ENCODE measurements at places on chromosomes 12 and 14.
A peak's percentile ranks its signal among the peaks of the same experiment; 100 is the strongest.

DNA sequence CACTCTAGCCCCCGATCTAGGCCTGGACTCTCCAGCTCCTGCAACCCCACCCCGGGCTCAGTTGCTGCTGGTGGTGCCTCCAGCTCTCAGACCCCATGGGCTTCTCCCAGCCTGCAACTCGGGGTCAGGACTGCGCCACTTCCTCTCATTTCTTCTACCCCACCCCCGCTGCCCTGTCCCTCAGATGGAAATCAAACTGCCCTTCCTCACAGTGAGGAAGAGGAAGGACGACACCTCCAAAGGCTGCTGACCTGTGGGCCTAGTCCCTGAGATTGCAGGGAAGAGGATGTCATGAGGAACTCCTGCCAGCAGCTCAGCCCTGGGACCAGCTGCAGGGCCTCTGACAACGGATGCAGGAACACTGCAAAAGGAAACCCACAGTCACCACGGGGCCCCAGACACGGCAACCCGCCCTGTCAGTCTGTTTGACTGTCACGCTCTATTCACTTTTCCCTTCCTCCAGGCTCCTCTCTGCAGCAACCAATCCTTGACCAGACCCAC, 29.3 kb upstream of the PNMA1 start:
- DNase-seq = no peak

- DNase-seq = no peak
These were observed 266.7 kb downstream of the ALG10 start for GRCh38 chr12:34288963-34289345.

DNA sequence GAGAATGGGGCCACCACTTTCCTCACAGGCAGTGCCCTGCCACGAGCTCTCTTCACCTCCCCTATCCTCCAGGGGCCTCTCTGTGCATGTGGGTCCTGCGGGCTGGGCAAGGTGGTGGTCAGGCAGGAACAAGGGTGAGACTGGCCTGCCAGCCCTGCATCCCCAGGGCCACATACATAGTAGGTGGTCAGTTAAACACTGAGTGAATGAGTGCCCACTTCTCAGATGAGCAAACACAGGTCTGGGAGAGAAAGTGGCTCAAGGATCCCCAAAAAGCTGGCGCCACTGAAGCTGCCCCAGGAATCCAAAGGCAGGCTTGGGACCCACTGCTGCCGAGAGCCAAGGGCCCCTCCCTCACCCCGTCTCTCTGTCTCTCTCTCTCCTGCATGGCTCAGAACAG, 51.1 kb downstream of the CCNK start:
- no peak for DNase-seq

DNA sequence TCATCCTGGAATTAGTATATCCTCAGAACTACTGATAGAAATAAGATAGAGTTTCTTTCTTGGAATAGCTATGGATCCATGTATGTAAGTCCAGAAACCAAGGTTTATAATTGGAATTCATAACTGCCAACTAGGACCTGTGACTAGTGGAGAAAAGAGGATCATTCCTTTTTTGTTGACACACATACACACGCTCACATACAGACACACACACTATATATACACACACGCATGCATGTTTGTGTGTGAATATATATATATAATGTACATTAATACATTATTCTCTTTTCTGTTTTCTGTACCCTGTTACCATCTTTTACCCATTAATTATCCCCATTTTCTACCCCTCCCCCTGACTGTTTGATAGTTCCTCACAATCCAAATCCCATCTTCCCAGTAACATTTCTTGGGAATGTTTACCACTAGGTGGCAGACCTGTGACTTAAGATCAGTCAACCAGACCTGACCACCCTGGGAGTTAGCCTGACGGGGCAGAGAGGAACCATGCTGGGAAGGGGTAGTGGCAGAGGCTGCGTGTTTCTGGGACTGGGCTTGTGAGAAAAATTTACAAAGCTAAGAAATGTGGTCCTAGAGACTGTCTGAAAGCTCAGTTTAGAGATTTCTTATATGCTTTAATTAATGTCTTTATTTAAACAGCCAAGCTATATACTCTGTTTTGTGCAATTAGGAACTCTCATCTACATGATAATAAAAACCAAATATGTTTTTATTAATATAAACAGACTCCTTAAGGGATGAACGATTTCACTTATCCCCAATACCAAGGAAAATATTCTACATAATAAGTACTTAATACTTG, 308.0 kb downstream of the PPFIA2 start:
- peak; percentile 21 for DNase-seq

GRCh38 chr12:120890963-120891362, 13.2 kb downstream of the SPPL3 start:
- DNase-seq = no peak

DNA sequence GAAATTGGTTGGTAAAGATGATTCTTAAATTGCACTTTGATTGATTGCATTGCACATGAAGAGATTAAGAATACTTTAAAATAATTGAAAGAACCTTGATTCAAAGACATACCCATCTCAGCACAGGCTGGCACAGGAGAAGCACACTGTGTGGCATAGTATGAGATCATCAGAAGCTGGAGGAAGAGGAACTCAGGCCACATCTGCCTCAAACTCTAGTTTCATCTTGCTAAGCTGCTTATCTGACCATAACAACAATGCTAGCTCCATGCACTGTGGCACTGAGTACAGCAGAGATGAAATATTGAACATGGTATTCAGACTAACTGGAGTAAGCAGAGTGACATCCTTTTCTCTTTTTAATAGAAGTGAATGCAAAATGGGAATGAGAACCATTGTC, 99.1 kb downstream of the TBC1D30 start:
- no peak for DNase-seq

DNA sequence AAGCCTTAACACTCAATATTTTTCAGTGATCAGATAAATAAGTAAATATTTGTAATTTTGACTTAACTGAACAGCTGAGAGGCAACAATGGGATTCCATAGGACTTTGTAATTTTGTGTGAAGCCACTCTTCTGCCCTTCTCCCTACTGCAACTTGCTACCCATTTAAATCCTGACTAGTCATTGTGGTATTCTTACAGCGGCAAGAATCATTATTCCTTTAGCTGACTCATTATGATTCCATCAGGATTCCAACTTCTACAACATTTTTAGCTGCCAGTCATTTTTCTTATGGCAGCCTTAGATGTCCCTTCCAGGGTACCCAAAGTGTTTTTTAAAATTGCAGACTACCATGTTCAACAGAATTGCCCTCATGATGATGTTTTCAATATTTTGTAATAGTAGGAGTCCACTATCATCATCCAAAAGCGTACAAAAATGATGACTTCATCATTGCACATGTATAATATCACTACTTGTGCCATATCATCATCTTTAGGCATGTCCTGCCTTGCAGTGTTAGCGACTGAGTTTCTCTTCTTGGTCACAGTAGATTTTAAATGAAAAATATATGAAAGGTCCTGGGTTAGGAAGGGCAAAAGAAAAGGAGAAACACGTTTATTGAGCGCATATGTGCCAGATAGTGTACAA, 5.1 kb upstream of the MAGOHB start:
- no peak for DNase-seq

GRCh38 chr12:42129595-42130204, 15.0 kb downstream of the GXYLT1 start:
- DNase-seq = no peak

- DNase-seq = no peak
These were observed 5.4 kb upstream of the PELI2 start for GRCh38 chr14:56112781-56113180.

DNA sequence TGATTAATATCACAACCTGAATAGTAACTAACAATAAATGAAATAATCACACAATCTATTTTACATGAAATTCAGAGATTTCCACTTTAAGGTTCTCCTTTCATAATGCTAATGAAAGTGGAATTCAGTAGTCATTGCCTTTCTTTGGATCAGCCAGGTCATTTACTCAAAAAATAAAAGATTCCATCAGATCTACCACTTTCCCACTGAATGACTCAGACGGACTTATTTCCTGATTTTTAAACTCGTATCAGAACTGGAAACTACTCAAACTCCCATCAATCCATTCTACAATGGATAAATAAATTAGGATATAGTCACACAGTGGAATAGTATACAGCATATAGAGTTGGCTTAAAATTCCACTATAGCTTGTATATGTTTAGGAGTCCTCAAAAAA, 237.1 kb downstream of the MED13L start:
- DNase-seq = no peak

DNA sequence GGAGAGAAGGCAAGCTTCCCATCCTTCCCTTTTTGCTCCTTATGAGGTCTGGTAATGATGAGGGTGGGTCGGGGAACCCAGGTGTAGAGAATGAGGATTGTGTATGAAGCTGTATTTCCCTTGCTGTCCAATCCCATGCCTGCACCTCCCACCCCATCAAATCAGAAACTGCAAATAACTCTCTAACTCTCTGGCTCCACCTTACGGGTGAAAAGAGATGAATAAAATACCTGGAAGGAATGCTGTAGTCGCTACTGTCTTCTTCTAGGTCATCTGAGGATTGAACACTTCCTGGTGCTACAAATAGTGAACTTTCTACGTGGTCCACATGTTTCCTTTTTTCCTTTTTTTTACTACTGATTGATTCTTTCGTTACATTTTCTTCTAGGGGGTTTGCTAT, 38.9 kb upstream of the DICER1 start:
- no peak for DNase-seq

DNA sequence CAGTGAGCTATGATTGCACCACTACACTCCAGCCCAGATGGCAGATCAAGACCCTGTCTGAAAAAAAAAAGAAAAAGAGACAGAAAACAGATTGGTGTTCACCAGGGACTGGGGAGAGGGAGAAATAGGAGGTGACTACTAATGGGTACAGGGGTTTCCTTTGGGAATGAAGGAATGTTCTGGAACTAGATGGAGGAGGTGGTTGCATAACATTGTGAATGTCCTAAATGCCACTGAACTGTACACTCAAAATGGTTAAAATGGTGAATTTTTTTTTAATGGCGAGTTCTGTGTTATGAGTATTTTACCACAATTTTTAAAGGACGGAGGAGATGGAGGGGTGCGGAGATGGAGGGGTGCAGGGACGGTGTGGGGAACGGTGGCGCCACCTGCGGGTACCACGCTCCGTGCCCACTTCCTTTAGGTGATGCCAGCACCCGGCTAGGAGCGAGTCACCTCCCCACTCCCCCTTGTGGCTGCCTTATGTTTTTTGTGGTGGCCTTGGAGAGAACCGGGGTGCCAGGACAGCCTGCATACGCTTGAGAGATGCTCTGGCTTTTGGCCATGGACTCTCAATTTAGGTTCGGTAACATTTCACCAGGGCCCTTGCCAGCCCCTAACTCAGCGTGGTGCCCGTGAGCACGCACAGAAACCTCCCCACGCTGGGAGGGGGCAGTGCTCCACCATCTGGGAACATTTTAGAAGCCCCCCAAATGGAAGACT, 16.1 kb downstream of the UBC start:
- no peak for DNase-seq
